ENCODE measurements at places on chromosomes 6 and 20.

- DNase-seq: no peak
Observed at GRCh38 chr20:13526551-13526950, 112.2 kb downstream of the TASP1 start.

DNA sequence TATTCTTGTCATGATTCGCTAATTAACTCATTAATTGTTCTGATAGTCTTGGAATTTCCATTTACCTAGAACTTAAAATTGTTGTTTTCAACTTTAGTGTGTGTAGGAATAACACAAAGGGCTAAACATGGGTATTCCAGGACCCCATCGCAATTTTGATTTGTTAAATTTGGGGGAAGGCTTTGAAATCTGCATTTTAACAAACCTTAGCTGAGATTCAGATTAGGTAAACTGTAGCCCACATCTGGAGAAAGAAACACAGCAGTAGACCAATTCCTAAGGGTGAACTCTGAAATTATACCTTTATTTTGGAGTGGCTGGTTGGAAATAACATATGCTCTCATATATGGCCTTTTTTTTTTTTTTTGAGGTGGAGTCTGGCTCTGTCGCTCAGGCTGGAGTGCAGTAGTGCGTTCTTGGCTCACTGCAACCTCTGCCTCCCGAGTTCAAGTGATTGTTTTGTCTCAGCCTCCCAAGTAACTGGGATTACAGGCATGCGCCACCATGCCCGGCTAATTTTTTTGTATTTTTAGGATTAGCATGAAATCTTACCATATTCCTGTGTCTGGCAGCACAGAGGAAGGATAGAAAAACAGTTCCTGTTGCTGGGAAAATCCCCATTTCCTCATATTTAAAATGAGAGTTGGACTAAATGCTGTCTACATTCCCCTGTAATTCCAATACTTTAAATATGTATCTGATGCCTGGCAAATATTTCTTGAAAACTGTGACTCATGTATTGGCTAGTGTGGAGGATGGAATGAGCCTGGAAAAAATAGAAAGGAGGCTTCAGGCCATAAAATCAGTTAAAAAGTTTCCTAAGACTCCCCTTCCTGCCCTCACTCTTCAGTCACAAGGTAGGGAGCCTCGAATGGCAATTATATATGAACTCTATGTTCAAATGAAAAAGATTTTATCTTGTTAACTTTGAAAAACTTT lies 96.7 kb upstream of the FAM184A start:
- DNase-seq: peak; percentile 33

DNA sequence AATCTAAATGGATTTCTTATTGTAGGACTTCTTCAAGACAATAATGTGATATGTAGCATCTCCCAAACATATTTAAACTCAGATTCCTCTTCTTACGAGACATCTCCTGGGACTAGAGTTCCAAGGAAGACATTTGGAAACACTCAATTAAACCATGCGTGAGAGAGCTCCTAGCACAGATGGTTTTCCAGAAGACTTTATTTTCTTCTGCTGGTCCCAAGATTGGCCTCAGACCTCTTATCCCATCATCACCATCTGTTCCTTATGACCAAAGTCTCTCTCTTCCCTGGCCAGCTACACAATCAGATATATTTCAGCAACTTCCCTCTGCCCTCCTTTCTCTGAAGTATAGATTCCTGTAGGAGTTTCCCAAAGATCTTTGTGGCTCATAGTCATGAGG lies 93.2 kb upstream of the JARID2 start:
- DNase-seq: no peak

DNA sequence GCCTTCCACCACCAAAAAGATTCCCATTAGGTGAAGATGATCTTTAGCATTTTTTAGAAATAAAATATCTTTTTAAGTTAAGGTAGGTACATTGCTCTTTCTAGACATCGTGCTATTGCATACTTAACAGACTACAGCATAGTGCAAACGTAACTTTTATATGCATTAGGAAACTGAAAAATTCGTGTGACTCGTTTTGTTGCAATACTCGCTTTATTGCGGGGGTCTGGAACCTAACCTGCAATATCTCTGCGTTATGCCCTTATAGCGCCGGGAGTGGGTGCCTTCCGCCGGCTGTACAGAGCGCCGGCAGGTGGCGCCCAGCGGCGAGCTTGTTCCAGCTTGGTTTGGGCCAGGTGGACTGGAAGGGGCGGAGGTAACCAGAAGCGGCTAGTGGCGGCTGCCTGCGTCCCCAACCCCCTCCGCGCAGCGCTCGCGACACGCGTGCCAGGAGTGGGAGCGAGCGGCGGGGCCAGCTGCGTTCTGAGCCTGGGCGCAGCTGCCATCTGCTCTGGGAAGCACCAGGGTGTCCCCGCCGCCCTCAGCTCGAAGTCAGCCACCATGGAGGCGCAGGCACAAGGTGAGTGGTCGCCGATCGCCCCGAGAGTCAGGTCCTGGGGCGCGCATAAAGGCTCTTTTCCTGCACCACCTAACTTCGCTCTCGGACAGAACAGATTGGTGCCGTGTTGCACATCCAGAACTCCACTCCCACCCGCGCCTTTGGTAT lies at the start of gene TPD52L1:
Gene TPD52L1 (plus strand): TSS at position 383 of the 727 bp plus-strand sequence. CDS start 179 bp downstream, at position 562.
- DNase-seq: peak; percentile 9

DNA sequence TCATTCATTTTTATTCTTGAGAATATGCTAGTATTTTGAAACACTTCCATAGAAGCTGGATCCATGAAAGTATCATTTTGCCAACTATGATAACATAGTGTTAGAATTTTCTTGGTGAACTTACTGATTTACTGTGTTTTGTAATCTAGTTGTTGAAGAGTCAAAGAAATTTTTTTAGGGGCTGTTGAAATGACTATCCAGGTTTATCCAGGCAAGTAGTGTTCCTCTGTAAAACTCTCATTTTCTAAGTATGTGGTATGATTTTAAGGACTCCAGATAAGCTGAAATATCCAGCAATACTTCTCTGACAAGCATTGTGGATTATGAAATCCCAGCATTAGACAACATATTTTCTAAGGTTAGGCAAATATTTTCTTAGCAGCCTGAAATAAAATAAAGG lies 95.9 kb downstream of the GRIK2 start:
- DNase-seq: no peak

DNA sequence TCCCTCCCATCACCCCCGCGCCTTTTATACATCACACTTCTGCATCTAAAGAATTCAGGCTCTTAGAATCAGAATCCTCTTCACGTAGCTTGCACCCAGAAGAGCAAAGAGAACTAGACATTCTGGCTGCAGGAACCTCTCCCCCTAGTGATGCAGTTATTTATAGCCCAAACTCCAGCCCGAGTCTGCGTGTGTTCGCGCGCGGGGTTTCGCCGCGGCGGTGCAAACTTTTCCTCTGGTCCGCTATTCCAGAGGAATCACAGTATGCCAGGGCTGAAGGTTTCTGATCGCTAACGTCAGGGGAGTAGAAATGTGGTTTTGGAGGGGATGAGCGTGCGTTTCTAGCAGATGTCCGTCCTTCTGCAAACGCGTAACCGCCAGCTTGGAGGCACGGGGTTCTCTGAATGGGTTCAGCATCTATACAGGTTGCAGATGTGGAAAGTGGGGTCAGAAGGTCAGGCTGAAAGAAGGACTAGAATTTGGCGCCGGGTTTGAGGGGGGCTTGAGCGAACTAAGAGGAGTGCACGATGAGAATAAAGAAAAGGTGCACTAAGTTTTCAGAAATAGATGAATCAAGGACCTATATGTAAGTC lies 1.8 kb downstream of the EPHA7 start:
- peak; percentile 28 for DNase-seq

DNA sequence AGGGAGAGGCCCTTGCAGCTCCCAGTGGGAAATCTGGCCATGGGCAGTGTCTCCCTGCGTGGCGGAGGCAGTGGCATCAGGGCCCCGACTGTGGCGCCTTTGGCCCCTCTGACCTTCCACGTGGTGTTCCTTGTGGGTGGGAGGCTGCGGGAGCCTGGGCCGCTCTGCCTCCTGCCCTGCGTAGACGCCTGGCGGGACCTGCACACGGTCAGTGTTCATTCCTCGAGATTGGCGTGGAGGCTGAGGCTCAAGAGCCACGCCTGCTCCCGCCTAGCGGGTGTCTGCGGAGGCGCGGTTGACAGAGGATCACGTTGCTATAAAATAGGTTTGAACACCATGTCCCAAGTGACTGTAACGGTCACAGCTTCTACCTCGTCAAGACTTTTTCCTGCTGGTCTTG lies 14.0 kb downstream of the COL9A3 start:
- no peak for DNase-seq

DNA sequence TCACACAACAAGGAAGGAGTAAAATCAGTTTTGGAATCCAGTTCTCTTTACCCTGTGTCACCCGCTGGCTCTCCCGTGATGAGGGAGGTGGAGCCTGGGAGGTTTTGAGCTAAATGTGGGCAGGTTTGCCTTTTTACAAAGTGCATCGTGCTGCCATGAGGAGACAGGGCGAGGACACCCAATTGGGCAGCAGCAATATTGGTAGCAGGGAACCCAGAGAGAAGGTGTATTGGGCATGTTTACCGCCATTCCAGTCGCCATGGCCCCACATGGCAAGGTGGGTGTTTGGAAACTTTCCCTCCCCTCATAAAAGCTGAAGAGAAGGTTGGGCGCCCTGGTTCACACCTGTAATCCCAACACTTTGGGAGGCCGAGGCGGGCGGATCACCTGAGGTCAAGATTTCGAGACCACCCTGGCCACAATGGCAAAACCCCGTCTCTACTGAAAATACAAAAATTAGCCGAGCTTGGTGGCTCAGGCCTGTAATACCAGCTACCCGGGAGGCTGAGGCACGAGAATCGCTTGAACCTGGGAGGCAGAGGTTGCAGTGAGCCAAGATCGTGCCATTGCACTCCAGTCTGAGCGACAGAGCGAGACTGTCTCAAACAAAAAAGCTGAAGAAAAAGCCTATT lies 3.5 kb upstream of the UBE2V1 start:
- no peak for DNase-seq

DNA sequence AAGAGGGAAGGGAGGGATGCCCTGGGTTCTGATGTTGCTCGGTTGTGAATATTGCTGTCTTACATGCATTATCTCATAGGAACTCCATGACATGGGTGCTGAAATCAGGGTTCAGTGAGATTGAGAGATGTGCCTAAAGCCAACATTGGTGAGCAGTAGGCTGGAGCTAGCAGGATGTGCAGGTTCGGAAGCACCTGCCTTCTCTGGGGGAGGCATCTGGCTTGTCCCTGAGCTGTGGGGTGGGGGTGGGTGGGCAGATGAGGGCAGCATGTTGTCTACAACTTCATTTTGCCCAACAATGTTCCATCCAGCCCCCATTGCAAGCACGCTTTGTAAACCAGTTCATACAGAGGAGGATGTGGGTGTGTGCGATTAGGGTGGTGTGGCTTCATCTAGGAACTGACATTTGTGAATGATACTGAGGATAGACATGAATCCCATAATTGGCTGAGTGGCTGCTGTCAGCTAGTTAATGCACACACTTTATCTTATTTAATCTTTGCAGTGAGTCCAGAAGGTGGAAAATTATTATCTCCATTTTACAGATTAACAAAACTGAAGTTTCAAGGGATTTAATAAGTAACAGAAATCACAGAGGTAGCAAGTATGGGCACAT lies 119.4 kb downstream of the SYNDIG1 start:
- DNase-seq: no peak

DNA sequence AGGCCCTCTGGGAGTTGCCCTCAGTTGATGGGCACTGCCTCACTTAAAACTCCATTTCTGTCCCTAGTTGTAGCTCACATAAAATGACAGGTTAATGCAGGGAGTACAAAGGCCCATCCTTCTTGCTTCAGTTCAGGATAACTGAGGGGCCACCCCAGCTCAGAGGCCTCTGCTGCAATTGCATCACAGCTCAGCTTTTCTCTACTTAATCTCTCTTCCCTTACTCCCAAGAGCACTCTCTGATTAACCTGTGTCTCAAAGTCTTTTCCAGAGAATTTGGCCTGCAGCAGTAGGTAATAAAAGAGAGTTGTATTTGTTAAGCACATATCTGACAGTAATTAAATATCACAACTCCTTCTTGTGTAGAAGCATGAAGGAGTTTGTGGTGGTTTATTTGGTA lies 40.9 kb upstream of the FLRT3 start:
- no peak for DNase-seq

GRCh38 chr6:165245701-165246100 lies 63.7 kb downstream of the C6orf118 start:
- DNase-seq: no peak

GRCh38 chr20:49415005-49415667 lies 67.3 kb downstream of the KCNB1 start:
- DNase-seq: no peak

GRCh38 chr6:2517855-2518473 lies 232.8 kb downstream of the MYLK4 start:
- no peak for DNase-seq

- DNase-seq: no peak
Observed at GRCh38 chr6:18477301-18477941, 90.3 kb downstream of the RNF144B start.

GRCh38 chr6:56765494-56765893 lies 122.8 kb upstream of the DST start:
- DNase-seq: no peak

- DNase-seq: peak; percentile 74
Observed at GRCh38 chr6:116387374-116387773, 16.6 kb downstream of the DSE start.

- DNase-seq: no peak
Observed at GRCh38 chr6:121582262-121582661, 146.8 kb downstream of the GJA1 start.

GRCh38 chr6:52373151-52373690 lies 11.3 kb downstream of the PAQR8 start:
- no peak for DNase-seq

DNA sequence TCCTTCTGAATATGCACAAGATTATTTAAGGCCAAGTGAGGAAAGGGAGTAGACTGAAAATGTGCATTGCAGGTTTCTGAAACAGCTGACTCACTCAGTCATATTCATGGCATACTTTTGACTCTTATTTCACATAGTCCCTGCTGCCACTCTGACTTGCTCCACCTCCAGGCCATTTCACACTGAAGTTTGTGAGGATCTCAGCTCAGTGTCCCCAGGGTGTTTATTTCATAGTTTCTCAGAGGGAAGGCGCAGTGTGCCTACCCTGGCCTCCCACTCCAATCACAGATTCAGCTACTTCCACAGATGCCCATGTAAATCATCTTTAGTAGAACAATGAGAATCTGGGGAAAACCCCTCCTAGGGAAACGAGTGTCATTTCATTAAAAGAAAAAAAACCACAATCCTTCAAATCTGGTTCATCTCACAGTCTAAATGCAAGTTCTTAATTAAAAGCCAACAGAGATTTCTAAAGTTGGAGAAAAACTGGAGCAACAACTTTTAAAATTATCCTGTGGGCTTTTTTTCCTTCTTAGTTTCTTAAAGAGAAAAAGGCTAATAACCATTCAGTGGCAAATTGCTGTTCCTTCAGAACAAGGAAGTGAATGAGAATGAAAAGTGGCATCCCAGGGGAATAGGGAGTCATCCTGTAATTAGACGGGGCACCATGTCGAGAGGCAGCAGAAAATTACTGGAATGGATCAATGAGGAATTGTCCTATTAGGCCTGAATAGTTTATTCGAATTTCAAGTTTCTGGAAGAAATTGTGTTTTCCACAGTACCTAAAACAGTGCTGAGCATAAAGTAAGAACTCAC lies 133.6 kb downstream of the TFAP2B start:
- DNase-seq: no peak

- no peak for DNase-seq
Observed at GRCh38 chr6:42374018-42374669, 77.6 kb downstream of the TRERF1 start.

- no peak for DNase-seq
Observed at GRCh38 chr20:57658447-57658832, 38.2 kb upstream of the ZBP1 start.
